Endothelial cell (in vitro differentiated cells): ENCODE measurements at places on chromosomes 16 and 17.

- H3K4me1 ChIP-seq: peaks cover 22% of the 10 kb centered on the region
Observed at GRCh38 chr17:2708585-2709182, 2.9 kb downstream of the CLUH start.

- H3K36me3 ChIP-seq: no peaks in the 10 kb centered on the region
- no peak for DNase-seq
- H3K27ac ChIP-seq: no peak overlapping the region
- no peak overlapping the region for H3K4me3 ChIP-seq
Observed at GRCh38 chr17:60110586-60110985, 31.9 kb upstream of the HEATR6 start.

DNA sequence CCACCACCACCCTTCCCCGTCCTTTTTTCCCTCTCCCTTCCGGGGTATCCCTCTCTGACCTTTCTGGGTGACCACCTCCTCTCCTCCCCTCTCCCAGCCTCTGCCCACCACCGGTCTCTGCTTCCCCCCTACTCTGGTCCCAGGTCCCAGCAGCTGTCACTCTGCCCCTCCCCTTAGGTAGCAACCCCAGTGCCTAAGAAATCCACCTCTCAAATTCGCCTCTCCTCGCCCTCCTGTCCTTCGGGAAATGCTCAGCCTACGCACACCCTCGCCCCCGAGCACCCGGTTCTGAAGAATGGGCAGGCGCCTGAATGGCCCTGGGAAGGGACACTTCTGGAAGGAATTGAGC, 775 bp upstream of the SP6 start:
- H3K36me3 ChIP-seq: peaks cover 12% of the 10 kb centered on the region
- no peak for DNase-seq
- peaks cover 74% of the 10 kb centered on the region for H3K4me1 ChIP-seq
- H3K27ac ChIP-seq: peak overlapping the region; percentile 54
- peaks cover 9% of the 10 kb centered on the region for H3K27me3 ChIP-seq

- DNase-seq: no peak
- H3K27me3 ChIP-seq: peaks cover 6% of the 10 kb centered on the region
Observed at GRCh38 chr16:14069818-14070217, 1.3 kb upstream of the MRTFB start.
